Central memory CD4-positive, alpha-beta T cell (primary cell): ENCODE measurements at places on chromosomes 2 and 18.
A peak's percentile ranks its signal among the peaks of the same experiment; 100 is the strongest.

DNA sequence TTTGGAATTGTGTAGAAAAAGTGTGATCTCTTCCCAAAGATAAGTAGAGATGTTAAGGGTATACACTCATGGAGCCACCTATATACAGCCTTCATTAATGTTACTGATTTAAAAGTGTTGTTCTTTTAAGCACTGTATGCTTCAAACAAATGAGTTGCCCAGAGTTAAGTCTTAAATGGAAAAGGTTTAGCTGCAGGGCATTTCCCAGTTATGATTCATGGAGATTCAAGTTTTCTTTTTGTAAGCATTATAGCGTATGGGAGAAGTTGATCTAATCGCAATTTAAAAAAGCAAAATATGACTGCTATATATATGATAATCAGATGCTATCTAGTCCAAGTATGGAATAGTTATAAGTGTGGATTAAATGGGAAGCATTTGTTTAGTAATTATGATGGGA is 4.8 kb downstream of the PDK1 start:
- DNase-seq, result no peak

DNA sequence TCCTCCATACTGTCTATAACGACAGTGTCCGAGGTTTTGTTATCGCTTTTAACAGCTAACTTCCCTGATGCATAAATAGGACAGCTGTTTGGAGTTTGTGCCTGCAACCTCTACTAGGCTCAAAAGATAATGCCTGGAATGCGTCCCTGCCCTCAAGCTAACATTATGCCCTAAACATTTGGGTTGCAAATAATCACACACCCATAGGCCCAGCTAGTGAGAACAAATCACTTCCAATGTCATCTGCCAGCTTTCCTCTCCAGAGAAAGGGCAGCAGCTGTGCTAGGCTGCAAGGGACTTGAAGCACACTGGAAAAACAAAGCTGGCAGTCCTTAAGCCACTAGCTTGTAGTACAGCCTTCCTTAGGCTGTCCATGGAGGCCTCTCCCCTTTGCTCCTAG is 201.8 kb upstream of the LYPD1 start:
- no peak for DNase-seq

DNA sequence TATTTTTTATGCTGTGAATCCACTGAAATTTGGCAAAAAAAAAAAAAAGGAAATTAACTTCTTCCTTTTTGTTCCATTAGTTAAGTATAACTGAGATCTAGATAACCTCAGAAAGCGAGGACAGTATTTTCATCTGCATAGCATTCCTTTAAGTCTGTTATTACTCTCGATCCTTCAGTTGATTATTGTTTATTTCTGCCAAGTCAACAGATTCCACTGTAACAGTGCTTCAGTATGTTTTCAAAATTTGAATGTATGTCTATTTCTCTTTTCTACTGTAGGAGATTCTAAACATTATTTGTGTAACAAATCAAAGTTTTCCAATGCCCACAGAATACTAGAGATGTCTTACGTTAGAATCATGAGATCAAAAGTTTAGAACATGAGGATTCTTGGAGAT is 133.1 kb upstream of the RGPD4 start:
- DNase-seq, result no peak

GRCh38 chr2:240869109-240869955 is 708 bp downstream of the AGXT start:
- DNase-seq, result no peak

DNA sequence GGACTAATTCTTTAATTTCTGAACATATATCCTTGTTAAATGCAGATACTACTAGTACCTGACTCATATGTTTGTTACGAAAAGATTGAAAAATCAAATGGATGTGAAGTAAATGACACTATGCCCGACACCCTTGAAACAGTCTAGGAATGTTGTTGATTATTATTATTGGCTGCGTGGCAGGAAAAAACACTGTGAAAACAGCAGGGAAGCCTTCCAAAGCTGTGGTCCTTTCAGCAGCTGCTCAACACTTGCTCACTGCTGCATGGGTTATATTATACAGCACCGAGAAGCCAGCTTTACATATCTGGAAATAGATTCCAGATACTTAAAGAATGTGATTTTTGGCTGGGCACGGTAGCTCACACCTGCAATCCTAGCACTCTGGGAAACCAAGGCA is 26.5 kb downstream of the CRYGD start:
- no peak for DNase-seq

- DNase-seq, result no peak
Measured at GRCh38 chr2:137937246-137937645, 27.0 kb upstream of the HNMT start.

- DNase-seq, result no peak
Measured at GRCh38 chr2:146259816-146260215, 1585.0 kb upstream of the ACVR2A start.

- no peak for DNase-seq
Measured at GRCh38 chr2:68931799-68932198, 20.9 kb downstream of the GKN2 start.

GRCh38 chr2:128473175-128474035 is 154.7 kb upstream of the HS6ST1 start:
- DNase-seq, result no peak

GRCh38 chr2:23673082-23673481 is 253.8 kb downstream of the ATAD2B start:
- no peak for DNase-seq

DNA sequence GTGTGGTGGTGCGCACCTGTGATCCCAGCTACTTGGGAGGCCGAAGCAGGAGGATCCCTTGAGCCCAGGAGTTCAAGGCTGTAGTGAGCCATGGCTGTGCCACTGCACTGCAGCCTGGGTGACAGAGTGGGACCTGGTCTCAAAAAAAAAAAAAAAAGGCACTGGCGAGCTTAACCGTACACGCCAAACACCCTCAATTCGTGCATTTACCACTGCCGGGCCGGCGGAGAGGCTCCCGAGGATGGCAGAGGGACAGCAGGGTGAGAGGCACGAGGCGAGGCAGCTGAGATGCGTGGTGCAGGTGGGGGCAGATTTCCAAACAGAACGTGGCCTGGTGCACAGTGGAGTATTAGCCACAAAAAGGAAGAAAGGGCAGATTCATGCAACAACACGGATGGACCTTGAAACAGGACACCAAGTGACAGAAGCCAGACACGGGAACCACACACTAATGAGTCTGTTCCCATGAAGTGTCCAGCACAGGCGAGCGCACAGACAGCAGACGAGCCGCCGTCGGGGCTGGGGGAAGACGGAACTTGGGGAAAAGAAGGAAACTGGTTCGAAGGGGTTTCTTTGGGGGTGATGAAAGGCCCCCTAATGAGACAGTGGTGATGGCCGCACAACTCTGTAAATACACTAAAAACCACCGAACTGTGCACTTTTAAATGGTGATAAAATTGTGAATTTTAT is 27.4 kb downstream of the SLC66A2 start:
- no peak for DNase-seq

- no peak for DNase-seq
Measured at GRCh38 chr18:34159691-34160185, 65.0 kb downstream of the NOL4 start.

- DNase-seq, result no peak
Measured at GRCh38 chr2:203804764-203805485, 62.6 kb upstream of the CTLA4 start.

DNA sequence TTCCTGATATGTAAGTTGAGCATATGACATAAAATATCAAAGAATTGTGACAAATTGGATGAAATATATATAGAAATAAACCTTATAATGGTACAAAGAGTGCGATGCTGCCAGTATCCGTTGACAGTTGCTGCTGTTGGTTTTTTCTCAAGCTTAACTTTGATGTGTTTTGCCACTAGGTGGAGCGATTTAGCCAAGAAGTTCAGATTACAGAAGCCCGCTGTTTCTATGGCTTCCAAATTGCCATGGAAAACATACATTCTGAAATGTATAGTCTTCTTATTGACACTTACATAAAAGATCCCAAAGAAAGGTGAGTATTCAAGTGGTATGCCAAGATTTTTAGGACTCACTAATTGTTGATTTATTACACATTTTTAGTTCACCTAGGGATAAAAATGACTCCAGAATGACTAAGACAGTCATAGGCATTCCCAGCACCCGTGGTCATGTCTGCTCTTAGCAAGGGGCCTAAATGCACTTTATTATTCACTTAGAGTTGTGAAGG is 2.1 kb downstream of the RRM2 start:
- peak; percentile 70 for DNase-seq

- no peak for DNase-seq
Measured at GRCh38 chr2:213281156-213281555, 3.1 kb upstream of the SPAG16 start.

DNA sequence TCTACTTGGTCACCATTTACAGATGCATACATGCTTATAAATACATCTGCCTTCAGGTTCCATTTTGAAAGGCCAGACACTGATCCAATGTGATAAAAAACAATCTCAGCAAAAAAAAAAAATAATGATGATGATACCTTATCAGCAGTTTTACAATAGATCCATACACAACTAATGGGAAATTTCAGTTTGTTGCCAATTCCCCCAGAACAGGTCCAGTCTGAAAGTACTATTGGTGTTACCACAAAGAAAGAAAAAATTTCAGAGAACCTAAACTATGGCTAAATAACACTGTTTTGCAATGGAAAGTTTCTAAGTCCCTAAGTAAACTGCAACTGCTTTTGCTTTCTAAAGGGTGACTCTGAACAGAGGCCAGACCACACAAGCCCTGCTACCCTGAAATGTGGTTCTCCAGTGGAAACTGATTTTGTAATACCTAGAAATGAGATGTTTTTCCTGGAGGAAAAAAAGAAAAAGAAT is 54.1 kb downstream of the LPIN2 start:
- DNase-seq, result no peak

- DNase-seq, result no peak
Measured at GRCh38 chr18:49241852-49242251, 218.6 kb downstream of the DYM start.

DNA sequence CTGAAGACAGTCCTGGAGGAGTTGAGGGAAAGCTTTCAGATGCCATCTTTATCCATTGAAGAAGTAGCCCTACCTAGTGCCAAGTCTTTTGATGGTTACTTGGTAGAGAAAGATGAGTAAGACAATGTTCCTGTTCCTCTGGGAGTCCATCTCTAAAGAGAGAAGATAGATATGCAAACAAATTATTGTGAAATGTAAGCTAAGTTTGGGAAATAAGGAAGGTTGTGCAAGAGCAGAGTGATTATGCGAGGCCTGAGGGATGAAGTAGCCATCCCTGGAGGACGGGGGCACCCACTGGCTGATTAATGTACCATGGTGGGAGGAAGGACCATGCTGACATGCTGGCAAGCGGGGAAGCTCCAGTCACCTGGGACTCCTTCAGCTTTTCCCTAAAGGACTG is 994 bp upstream of the DTNA start:
- no peak for DNase-seq

DNA sequence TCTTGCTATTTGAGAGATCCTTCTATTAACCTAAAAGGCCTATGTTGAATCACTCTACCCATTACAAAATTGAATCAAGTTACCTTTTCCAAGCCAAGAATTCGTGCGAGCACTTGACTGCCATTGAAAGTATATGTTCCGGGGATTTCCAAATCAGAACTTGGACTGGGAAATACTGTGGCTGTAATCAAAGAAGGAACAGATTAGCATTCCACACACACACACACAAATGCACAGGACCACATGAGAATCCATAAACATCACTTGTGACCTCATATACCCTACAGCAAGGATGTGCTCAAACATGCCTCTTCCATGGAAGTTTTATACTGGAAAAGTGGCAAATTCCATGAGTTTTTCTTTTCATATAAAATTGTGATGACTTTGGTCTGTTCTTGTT is 86.0 kb downstream of the ABCA12 start:
- no peak for DNase-seq

- no peak for DNase-seq
Measured at GRCh38 chr2:88190808-88191721, 20.9 kb downstream of the THNSL2 start.

DNA sequence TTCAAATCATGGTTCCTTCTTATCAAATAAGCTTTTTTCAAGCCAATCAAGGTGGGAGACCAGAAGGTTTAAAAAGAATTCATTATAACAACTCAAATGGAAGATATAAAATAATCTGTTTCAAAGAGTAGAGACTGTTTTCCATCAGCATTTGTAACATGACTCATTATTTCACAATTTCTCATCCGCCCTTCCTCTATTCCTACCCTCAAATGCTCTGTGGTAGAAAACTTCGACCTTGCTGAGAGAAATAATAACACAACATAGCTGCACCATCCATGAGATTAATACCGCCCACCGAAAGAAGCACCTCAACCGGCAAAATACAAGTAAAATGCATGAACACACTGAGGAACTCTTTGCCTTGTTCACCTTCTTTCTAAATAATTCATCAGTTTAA is 2039.2 kb upstream of the CELF4 start:
- no peak for DNase-seq

- no peak for DNase-seq
Measured at GRCh38 chr2:7703048-7703447, 785.8 kb downstream of the RNF144A start.

DNA sequence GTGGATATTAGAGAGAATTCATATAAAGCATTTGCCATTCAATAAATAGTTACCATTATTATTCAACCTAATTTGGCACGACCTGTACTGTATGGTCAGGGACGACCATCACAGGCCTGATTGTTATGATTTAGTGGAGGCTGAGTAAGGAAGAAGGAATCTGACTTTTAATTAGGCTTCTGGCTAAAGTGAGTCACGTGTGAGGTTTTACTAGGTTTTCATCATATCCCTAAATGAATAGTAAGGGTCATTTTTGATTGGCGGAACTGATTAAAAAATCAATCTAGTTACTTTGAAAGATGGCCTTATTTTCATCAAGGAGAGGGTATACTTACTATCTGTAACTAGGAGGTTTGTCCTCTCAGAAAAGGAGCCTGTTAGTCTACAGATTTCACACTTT is 143.4 kb downstream of the ADCYAP1 start:
- no peak for DNase-seq

DNA sequence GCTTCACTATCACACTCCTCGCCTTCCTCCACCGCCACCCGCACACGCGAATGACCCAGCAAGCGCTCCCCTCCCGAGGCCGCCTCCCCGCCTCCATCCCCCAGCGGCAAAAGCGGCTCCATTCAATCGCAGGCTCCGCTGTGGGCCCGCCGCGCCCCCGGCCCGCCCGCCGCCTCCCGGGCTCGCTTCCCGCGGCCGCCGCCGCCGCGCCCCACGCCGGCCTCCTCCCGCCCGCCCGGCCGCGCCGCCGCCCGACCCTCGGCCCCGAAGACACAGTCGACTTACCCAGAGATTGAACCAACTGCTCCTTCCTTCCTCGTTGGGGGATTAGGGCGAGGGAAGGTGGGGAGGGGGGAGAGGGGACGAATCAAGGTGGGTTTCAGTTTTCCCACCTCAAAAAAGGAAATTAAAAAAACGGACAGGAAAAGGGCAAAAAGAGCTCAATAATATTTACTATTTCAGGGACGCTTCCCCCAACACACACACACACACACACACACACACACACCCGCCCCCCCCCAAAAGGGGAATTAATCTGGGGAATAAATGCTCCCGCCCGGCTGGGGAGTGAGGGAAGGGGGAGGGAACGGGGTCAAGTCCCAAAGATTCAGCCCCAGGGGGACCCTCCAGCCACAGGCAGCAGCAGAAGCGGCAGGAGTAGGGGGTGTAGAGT is 743 bp downstream of the XPO1 start:
- DNase-seq, result peak; percentile 25

- no peak for DNase-seq
Measured at GRCh38 chr2:11955884-11956291, 209.5 kb downstream of the LPIN1 start.

- DNase-seq, result no peak
Measured at GRCh38 chr2:208906330-208906729, 499.7 kb downstream of the PTH2R start.
